EH (cell line): ENCODE measurements at places on chromosomes 2 and 18.

DNA sequence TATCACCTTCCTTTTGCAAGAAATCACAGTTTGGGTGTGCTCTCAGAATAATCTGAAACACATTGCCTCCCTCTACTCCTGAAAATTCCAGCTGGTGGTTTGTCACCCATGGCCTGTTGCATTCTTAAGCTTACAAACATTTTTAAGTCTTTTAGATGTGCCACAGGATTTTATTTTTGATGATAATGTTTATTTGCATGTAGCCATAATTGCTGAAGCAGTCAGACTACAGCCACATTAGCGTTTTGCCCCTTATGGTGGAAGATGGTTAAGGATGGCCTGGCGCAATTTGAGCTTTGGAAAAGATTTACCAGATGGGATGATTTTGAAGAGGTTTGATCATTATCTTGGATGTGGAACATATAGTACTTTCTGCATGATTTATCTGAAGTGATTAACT lies 439.5 kb downstream of the MEIS1 start:
- DNase-seq: peak; percentile 85

GRCh38 chr18:75378376-75379315 lies 48.9 kb downstream of the SMIM21 start:
- no peak for DNase-seq

DNA sequence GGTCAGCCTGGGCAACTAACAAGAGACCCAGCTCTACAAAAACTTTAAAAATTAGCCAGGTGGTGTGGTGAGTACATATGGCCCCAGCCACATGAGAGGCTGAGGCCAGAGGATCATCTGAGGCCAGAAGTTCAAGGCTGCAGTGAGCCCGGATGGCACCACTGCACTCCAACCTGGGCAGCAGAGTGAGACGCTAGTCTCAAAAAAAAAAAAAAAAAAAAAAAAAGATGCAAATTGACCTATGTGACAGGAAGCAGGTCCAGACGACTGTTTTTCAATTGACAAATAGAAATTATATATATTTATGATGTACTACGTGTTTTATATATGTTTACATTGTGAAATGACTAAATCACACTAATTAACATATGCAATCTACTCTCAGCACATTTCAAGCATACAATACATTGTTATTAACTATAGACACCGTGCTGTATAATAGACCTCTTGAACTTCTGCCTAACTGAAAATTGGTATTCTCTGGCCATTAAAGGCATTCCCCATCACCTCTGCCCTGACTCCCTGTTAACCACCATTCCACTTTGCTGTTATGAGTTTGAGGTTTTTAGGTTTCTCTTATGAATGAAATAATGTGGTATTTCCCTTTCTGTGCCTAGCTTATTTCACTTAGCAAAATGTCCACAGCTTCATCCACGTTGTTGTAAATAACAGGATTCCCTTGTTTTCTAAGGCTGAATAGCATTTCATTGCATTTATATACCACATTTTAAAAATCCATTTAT lies 32.4 kb upstream of the MGAT4A start:
- no peak for DNase-seq

DNA sequence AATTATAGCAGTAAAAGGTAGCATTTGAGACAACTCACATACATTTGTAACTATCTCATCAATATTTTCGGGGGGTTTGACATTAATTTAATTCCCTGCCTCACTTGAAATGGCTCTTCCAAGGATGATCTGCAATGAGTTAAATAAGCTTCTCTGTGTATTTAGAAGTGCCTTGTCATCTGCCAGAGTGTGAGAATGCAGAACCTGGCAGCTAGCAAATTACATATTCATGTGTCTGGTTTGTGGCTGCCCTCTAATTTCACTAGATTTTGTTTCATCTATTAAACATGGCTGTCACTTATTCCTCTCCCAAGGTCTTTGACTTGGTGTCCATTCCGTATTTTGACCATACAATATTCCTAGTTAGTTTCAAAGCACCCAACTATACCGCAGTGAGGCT lies 158.3 kb upstream of the CAVIN2 start:
- no peak for DNase-seq

DNA sequence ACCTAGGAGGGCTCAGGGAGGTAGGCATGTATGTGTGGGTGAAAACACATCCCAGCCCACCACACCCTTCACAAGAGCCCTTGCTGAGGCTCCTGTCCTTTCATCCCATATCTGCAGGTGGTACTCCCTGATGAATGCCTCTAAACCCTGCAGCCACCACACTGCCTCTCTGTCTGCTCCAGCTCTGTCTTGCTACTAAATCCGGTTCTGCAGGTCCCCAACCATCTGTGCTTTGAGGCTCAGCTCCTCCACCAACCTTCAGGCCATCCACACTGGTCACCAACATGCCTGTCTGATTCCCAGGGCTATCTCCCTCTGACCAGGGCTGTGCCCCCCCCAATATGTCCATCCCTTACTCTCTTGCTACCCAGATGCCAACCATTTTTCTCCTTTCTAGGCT lies 92.7 kb downstream of the BIN1 start:
- DNase-seq: no peak

DNA sequence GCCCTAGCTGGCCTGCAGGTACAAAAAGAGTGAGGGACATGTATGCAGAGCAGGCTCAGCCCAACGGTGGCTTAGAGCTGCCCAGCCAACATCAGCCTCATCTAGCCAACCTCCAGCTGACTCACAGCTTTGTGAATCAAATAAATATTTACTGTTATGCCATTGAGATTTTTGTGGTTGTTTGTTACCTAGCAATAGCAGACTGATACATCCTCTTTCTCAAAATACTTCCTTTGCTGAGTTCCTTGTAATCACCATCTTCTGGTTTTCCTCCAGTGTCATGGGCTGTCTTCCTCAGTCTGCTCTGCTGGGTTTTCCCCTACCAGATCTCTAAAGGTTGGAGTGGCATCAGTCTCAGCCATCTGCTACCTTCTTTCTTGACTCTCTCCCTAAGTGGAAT lies 126.6 kb upstream of the SLC1A4 start:
- peak; percentile 34 for DNase-seq

DNA sequence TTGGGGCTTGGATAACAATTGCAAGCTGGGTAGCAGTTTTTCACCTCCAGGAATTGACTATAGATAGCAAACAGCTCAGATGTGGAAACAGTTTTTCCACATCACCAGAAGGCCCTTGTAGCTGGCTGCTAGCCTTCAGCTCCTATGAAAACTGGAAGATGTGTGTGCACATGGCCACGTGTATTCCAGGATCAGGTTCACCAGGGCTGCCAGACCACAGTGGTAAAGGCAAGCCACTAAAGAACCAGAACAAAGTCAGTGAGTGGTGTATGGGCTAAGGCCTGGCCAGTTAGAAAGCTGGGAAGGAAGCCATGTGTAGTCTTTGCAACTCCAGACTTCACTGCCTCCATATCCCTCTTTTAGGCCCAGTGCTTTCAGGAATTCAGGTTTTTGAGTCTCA lies 12.9 kb downstream of the LRRTM1 start:
- DNase-seq: no peak

DNA sequence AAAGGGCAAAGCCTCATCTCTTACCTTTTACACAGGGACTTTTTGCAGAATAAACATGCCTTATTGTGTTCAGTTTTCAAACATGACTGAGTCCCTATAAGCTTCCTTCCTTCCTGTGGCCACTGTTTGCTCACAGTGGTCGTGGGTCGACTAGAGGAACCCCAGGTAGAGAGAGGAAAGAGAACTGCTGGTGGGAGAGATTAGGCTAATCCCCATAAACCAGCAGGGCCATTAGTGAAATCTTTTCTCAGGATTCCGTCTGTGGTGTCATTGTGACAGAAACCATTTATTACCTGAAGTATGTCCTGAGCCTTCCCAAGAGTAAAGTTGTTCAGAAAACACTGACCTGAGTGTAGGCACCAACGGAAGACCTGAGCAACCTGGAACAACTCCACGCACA lies 21.3 kb upstream of the BOD1L2 start:
- DNase-seq: no peak

GRCh38 chr2:7673853-7674252 lies 756.6 kb downstream of the RNF144A start:
- peak; percentile 21 for DNase-seq

GRCh38 chr18:7617738-7618422 lies 50.8 kb downstream of the PTPRM start:
- DNase-seq: peak; percentile 98

GRCh38 chr2:26463244-26464192 lies 14.4 kb downstream of the OTOF start:
- DNase-seq: no peak

DNA sequence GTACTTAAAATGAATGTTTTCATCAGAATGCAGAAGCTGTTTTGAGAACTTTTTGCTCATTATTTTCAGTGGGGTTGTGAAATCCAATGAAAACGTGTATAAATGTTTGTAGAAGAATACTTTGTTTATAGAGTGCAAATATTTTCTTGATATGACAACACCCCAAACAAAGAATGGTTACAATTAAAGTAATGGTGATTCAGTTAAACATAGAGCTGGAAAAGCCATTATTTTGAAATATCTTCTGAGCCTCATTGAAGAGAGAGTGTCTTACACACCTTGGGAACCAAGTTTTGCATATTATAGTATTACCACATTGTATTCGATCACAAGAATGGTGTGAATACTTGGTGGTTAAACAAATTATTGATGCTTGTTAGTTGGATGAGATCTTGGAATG lies 48.7 kb downstream of the SPTBN1 start:
- DNase-seq: peak; percentile 24

- no peak for DNase-seq
These were observed 180.9 kb upstream of the GALNT5 start for GRCh38 chr2:157076526-157077161.

DNA sequence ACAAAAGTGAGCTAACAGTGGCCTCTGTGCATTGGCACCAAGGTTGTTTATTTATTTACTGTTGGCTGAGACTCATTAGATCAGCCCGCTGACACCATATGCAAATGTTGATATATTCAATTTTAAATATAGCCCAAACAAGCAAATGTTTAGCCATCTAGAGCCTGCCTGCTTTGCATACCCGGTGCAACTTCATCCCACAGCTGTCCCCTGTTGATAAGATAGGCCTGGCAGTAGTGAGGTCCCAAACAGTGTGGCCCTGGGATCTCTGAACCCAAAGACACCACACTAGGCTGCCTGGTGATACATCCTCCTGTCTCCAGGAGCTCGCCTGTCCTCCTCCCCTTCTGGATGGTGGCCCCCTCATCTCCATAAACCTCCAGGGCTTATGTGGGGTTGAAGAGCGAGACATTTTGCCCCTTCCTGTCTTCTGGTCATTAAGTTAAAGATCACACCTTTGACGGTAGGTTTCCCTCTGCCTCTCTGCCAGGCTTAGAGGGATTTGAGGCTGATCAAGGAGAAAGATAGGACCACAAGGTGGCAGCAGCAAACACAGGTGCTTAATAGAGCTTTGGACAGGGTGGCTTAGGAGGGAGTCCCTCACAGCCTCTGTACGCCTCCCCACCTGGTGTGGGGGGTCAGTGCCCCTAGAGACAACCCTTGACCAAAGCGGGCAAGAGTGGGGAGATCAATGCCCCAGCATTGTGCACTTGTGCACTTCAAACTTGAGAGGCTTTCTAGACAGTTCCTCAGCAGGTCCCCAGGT lies 23.7 kb upstream of the MYO5B start:
- DNase-seq: peak; percentile 26

GRCh38 chr2:105877945-105878344 lies 133.2 kb downstream of the NCK2 start:
- no peak for DNase-seq

GRCh38 chr2:23850564-23851256 lies 76.2 kb downstream of the ATAD2B start:
- DNase-seq: no peak

- no peak for DNase-seq
These were observed 47.8 kb upstream of the FZD7 start for GRCh38 chr2:201985728-201986462.

- no peak for DNase-seq
These were observed 138.1 kb downstream of the SETBP1 start for GRCh38 chr18:44818668-44819403.

GRCh38 chr2:154707994-154708575 lies 9.6 kb downstream of the KCNJ3 start:
- no peak for DNase-seq

DNA sequence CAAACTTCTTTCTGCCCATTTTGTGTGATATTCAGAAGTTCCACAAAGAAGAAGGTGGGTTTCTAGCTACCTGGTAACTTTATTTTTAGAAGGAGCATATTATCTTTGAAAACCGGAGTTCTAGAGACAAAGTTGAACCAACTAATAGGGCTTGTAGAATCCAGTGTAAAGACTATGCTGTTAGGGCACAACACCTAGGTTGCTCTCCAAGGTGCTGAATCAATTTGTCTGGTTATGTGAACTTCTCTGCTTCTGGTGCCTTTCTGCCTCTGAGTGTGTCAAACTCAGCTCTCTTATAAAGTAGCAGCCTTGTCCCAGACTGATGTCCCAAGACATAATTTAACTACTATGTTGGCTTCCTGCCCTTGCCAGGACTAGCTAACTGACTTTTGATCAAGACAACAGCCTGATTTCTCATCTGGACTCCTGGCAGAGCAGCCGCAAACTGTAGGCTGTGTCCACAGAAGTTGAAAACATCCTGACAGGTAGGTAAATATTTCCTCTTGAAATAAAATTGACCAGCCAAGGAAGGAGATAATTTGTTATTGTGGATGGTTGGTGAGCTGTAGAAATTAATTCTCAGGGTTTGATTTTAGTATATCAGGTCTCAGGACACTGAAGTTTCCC lies 119.4 kb downstream of the CYRIA start:
- DNase-seq: no peak

DNA sequence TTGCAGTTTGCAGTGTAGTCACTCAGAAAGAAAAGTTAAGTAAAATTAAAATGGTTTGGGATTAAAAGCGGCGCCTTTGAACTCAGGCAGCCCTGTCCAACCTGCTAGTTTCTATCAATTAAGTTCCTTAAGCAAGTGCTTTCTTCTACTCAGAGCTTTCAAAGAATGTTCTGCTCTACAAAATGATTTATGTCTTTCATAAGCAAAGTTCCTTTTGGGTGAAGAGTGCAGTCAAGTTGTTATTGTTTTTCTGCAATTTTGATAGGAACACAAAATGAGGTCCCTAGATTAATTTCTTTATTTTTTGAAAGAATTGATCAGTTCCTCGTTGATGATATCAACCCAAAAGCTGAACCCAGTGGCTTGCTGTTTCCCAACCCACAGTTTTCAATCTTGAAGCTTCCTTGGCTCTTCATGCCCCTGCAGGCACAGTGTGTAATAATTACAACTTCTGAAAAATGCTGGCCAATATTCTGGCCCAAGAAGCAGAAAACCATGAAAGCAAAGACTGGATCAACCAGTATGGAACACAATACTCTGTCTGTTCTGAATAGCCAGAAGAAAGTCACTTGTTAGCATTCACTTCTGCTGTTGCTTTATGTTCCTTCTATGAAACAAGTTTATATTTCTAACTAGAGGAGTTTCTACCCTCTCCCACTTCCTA lies 89.1 kb downstream of the TGIF1 start:
- DNase-seq: no peak

DNA sequence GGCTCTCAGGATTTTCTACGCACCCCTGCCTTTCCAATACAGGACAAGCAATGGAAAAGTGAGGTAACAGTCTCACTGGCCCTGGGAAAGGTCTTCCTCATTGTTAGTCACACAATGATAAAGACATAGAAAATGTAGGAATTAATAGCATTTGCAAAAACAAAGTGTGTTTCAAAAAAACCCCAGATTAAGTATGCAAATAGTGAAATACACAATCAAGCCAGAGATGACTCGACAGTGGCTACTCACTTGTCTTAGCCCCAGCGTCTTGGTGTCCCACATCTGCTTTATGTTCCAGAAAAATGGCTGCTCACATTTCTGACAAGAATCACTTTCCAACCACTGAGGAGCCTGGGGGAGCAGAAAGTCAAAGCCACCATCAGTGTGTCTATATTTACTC lies 47.0 kb upstream of the AP1S3 start:
- peak; percentile 72 for DNase-seq
